ENCODE measurements at places on chromosomes 6 and 20.

- no peak for DNase-seq
Observed at GRCh38 chr6:134117409-134117808, 65.0 kb upstream of the SLC2A12 start.

- peak; percentile 29 for DNase-seq
Observed at GRCh38 chr6:47631269-47631772, 67.1 kb upstream of the ADGRF4 start.

DNA sequence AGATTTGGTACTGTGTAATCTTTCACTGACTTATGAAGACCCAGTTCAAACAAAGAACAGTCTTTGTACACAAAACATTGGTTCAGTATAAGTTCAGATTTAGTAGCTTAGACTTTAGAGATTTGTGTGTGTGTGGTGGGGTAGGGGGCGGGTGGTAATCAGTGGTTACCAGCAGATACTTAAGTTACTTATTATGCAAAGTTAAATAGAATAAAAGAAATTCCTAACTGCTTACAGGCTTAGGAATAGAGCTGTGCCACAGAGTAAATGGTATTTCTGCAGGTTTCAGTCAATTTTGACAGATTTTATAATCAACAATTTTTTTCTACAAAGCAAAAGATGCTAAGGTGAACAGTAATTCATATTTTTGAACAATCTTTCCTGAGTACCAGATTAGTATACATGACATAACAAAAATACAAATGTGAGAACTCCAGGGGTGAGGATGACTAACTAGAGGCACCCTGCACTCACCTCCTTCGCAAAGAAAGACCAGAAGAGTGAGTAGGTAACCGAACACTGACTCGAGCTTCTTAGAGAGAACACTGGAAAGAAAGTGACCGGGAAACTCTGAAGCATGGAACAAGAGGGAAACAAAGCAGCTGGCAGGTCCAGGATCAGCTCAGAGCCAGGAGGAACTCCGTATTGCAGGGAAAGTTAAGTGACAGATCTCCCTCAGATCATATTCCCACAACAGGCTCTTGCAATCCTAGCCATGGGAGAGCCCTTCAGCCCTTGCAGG lies 560.6 kb downstream of the COL12A1 start:
- no peak for DNase-seq

DNA sequence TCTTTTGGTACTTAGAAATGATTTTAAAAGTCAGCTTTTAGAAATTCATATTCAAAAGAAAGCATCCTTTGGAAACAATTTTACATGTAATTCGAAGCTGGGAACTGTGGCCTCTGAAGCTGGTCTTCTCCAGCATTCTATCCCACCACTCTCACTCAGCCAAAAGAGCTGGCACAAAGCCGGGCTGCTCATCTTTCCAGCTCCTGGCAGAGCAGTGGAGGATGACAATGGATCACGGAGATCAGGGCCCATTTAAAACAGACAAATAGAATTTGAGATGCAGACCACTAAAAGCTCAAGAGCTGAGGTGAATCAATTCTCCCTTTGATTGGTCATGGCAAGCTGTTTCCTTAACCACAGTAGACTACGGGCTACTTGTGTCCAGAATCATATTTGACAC lies 60.6 kb downstream of the OTOR start:
- no peak for DNase-seq

DNA sequence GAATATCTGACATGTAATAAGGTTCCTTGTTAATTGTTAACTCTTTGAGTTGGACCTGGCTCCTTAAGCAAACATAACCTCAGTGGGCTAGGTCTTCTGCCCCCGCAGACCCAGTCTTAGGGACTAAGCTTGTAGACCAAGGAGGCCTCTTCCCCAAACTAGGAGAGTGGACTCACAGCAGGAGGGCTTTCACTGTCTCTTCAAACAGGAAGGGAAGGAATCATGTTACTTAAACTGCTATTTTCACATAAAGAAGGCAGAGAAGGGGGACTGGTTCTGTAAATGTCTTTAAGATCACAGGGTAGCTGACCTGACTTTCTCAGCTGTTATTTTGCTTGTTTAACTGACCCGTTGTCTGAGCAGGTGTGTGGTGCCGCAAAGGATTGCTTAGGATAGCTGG lies 34.9 kb upstream of the PRDM1 start:
- no peak for DNase-seq

DNA sequence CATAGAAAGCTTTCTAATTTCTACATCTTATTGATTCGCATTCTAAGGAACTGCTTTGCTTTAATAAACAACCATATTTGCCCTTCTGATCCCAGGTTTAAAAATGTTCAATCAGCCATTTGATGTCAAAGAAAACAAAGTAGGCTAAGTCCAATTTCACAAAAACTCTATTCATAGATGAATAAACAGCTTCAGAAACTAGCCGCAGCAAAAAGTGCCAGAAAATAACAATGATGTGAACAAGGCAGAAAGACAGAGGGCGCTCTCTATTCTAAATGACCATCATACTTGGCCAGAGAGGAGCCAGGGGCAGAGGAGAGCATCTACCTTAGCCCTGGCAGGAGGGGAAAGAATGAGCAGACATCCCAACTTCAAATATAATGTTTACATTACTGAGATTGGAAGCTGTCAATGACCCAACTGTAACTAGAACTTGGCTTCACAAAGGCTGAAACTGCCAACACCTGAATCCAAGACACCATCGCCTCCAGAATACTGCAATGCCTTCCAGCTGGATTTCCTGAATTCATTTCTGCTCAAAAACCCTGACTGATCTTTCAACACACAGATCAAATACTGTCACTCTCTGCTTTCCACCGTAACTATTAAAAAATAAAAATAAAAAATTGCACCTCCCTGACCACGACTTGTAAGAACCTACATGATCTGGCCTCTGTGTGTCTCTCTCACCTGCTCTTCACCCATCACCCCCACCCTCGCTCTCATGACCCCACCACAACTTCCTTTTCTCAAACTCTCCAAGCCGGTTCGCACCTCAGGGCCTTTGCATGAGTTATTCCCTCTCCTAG lies 9.5 kb downstream of the CNKSR3 start:
- no peak for DNase-seq

GRCh38 chr6:22067122-22067521 lies 229.7 kb downstream of the PRL start:
- no peak for DNase-seq

DNA sequence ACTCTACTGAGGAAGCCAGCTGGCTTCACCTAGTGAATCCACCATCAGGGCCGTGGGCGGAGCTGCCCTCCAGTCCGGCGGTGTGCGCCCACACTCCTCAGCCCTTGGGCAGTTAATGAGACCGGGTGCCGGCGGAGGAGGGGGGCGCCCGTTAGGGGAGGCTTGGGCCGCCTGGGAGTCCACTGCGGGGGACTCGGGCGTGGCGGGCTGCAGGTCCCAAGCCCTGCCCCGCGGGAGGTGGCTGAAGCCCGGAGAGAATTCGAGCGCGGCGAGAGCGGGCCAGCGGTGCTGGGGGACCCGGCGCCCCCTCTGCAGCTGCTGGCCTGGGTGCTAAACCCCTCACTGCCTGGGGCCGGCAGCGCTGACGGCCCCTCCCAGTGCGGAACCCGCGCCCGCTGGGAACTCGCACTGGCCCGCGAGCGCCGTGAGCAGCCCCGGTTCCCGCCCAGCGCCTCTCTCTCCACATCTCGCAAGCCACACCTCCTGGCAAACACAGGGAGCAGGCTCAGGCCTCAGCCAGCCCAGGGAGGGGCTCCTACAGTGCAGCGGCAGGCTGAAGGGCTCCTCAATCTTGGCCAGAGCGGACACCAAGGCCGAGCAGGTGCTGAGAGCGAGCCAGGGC lies 38.4 kb upstream of the GCNT2 start:
- no peak for DNase-seq

DNA sequence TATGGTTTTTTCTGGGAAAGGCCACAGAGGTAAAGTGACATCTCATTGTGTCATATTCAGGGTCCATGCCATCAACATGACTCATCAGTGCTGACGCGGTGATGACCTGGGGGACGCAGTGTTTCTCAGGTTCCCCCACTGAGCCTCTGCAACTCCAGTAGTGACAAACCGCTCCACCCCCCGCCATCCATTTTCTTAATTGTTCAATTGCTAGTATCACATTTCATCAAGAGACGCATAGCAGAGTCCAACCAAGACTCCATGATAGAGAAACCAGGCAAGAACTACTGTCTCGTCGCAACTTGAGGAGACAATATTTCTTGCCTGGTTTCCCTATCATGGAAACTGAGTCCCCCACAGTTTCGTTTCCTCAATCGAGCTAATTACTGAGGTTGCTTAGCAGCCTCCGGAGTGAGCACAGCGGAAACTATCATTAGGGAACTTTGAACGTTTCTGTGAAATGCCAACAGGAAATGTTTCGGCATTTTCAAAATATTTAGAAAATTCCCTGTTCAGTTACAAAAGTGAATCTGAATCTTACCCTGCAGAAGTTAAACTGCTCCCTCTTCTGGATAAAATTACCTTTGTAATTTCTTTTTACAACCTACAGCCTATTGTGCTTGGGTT lies 12.2 kb upstream of the SERPINB1 start:
- DNase-seq, result no peak

- peak; percentile 42 for DNase-seq
Observed at GRCh38 chr20:43507150-43508080, at the start of gene L3MBTL1. TSS of gene L3MBTL1 (plus strand) at chr20:43507697. CDS start at chr20:43513504, 5,807 bp downstream.

GRCh38 chr6:148986608-148987007 lies 239.8 kb downstream of the UST start:
- no peak for DNase-seq

GRCh38 chr20:21053002-21053762 lies 53.0 kb downstream of the LINC00237 start:
- DNase-seq, result no peak

- no peak for DNase-seq
Observed at GRCh38 chr6:92121228-92121627, 1298.1 kb downstream of the EPHA7 start.

GRCh38 chr6:39381550-39382140 lies 59.1 kb upstream of the KCNK16 start:
- DNase-seq, result no peak

DNA sequence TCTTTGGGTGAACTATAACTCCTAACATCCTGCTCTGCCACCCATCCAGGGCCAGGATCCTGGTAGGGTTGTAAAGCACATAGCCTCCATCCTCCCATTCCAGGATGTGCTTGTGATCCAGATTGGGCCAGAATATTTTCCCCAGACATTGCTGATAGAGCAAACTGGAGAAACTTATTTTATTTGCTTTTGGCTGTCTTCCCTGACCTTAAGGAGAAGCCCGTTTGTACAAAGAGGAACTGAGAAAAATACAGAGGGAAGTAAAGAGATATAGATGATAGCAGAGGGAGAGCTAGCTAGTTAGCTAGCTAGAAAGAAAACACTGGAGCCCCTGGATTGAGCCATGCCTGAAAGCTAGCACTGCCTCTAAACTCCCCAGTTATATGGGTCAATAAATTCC lies 9.0 kb upstream of the HDAC2 start:
- no peak for DNase-seq

GRCh38 chr6:128039543-128039942 lies 138.7 kb upstream of the THEMIS start:
- no peak for DNase-seq

- peak; percentile 54 for DNase-seq
Observed at GRCh38 chr6:11459079-11459610, 78.4 kb upstream of the TMEM170B start.

DNA sequence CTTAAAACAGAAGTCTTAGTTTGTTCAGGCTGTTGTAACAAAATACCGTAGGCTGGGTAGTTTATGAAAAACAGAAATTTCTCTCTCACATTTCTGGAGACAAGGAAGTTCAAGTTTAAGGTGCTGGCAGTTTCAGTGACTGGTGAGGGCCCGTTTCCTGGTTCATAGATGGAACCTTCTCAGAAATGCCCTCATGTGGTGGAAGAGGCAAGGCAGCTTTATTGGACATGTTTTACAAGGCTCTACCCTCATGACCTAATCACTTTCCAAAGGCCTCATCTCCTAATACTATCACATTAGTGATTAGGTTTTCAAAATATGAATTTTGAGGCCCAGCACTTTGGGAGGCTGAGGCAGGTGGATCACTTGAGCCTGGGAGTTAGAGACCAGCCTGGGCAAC lies 2.4 kb downstream of the HEBP2 start:
- DNase-seq, result no peak

- DNase-seq, result no peak
Observed at GRCh38 chr6:79076160-79076559, 1.9 kb downstream of the PHIP start.

GRCh38 chr20:35306931-35307517 lies 14.8 kb upstream of the FAM83C start:
- no peak for DNase-seq

DNA sequence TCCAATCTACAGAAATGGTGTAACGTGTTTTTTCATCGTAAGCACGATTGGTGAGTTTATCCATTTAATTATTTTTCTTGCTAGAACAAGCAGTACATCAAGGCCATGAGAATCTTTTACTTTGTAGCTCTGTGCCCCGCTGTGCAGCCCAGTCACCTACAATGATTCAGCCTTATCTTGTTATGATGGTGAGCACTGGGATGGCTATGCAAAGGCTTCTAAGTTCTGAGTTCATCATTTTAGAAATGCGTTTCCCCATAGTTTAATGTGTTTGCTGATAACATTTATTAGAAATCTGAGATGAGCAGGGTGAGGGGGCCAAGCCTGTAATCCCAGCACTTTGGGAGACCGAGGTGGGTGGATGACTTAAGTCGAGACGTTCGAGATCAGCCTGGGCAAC lies 111.8 kb upstream of the QKI start:
- no peak for DNase-seq

- no peak for DNase-seq
Observed at GRCh38 chr6:43639984-43640800, 4.6 kb downstream of the MAD2L1BP start.

DNA sequence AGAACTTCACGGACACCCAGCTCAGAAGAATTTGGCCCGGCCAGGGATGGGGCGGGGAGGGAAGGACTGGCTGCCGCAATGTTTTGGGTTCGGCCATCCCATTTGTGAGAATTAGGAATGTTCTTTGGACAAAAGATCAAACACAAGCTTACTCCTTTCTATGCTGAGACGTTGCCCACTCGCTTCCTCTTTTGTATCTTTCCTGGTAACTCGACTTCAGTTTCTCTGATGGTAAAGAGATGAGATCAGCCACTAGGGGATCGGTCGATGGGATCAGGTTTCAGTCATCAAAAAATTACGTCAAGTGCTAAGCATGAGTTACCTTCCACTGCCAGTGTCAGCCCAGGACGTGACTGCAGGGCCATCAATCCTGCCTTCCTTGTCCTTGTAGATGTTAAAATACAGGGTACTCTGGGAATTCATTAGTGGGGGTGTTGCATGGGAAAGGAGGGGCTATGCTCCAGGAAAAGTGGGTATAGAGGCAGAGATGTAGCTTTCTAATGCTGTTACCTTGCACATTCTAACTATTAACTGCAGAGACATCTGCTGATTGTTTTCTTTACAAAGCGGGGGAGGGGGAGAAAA lies 190.2 kb downstream of the TSHZ2 start:
- peak; percentile 56 for DNase-seq
